Activated CD4-positive, alpha-beta T cell treated with anti-CD3 and anti-CD28 coated beads, Interleukin-2, amount 10 ng/mL, durations not matched to agents 7 days and 5 days (primary cell): ENCODE measurements at places on chromosomes 6 and 20.

GRCh38 chr20:48659858-48660257, 167.9 kb downstream of the PREX1 start:
- peaks cover 57% of the 10 kb centered on the region for H3K36me3 ChIP-seq
- no peak for DNase-seq
- peaks cover 21% of the 10 kb centered on the region for H3K4me1 ChIP-seq
- peak overlapping the region; percentile 59 for H3K27ac ChIP-seq

GRCh38 chr6:32092760-32093497, 16.2 kb downstream of the TNXB start:
- no peaks in the 10 kb centered on the region for H3K36me3 ChIP-seq
- H3K4me3 ChIP-seq: no peak overlapping the region
- no peaks in the 10 kb centered on the region for H3K4me1 ChIP-seq

GRCh38 chr20:60506061-60506460, 547.8 kb downstream of the CDH26 start:
- H3K4me3 ChIP-seq: no peak overlapping the region
- DNase-seq: no peak
- H3K27ac ChIP-seq: no peak overlapping the region
- no peaks in the 10 kb centered on the region for H3K4me1 ChIP-seq

GRCh38 chr6:45222380-45222779, 105.8 kb upstream of the RUNX2 start:
- no peaks in the 10 kb centered on the region for H3K4me1 ChIP-seq
- no peak overlapping the region for H3K27ac ChIP-seq
- peaks cover 4% of the 10 kb centered on the region for H3K36me3 ChIP-seq
- no peak for DNase-seq

DNA sequence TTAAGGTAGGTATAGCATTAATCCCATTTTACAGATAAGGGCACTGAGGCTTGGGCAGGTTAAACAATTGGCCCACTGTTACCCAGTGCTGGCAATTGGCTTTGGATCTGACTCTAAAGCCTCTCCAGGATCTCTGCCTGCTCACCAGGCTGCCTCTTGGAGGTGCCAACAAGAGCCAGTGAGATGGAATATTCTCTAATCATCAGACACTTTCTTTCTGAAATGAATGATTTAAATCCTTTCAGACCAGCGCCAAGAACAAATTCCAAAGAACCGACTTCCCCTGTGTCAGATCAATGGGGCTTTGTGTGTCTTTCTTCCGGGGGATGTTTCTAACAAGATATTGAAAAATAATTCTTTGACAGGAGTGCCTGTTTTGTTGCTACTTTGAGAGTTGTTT, 23.6 kb downstream of the CYP39A1 start:
- H3K27ac ChIP-seq: no peak overlapping the region
- peaks cover 4% of the 10 kb centered on the region for H3K4me1 ChIP-seq
- peaks cover 17% of the 10 kb centered on the region for H3K27me3 ChIP-seq
- DNase-seq: no peak

- H3K27me3 ChIP-seq: no peaks in the 10 kb centered on the region
- DNase-seq: no peak
- no peak overlapping the region for H3K4me3 ChIP-seq
- peaks cover 14% of the 10 kb centered on the region for H3K4me1 ChIP-seq
- H3K36me3 ChIP-seq: no peaks in the 10 kb centered on the region
- H3K27ac ChIP-seq: no peak overlapping the region
Measured at GRCh38 chr6:129865013-129865412, 3.9 kb upstream of the TMEM244 start.

- H3K4me3 ChIP-seq: no peak overlapping the region
- H3K27ac ChIP-seq: no peak overlapping the region
Measured at GRCh38 chr6:126446248-126446647, 106.3 kb downstream of the CENPW start.

DNA sequence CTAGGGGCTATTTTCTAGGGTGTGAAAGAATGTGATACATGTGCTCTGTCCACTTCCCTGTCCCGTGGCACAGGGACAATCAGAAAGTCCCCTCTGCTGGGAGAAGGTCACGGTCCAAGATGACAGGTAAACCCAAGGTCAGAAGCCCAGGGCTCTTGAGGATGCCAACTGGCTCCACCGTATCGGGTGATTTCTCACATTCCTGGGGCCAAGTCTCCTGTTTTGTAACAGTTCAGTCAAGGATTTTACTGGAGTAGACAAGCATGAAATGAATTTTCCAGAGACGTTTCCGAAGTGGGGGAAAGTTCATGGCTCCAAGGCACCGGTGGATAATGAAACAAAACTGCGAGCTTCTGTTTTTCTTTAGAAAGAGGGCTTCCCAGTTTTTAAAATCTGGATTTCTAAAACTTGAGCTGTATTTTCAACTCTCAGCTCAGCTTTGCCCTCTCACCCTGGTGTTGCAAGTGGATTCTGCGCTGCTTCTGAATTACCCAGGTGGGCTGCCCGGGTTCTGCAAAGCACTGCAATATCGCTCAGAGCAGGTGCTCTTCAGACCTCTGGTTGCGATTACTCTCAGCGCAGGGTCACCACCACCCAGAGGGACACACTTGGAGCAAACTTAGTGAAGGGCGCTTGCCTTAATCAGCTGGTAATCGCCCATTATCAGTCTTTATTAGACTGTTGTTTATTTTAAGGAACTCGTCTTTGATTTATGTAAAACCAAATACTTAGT, 64.4 kb upstream of the TMEM170B start:
- no peak for DNase-seq
- H3K36me3 ChIP-seq: no peaks in the 10 kb centered on the region
- H3K27me3 ChIP-seq: peaks cover 17% of the 10 kb centered on the region
- no peak overlapping the region for H3K27ac ChIP-seq
